Right renal pelvis (tissue), 4 donors: ENCODE measurements at places on chromosomes 13 and 19.

DNA sequence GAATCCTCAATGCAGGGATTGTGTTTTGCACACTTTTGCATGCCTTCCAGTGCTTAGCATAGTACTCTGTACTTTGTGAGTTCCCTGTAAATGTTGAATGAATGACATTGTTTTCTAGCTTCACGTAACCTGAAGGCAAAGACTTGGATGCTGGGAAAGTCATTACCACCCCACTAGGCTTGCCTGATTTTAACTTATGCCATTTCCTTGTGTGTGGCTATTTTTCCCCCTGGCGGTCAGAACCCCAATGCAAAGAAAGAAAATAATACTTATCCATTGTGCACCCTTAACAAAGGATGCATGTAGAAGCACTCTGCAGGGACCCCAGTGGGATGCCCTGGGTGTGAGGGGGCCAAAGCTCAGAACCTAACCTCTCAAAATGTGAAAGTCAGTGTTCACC is 1.2 kb upstream of the ENOX1 start:
- no peak for DNase-seq

DNA sequence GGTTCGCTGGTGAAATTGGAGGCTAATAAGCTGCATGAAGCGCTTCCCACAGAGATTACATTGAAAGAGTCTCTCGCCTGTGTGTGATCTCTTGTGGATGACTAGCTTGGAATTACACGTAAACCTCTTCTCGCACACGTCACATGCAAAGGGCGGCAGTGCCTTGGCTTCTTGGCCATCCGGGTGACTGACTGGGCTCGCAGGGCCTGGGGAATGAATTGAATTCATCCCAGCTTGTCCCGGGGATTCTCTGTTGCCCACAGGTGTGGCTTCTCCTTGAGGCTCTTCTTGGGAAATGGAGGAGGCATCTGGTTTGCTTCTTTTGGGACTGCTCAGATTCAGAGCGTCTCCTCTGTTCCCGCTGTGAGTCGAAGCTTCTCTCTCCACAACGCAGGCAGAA is 19.8 kb downstream of the ZSCAN5C start:
- DNase-seq, result no peak

DNA sequence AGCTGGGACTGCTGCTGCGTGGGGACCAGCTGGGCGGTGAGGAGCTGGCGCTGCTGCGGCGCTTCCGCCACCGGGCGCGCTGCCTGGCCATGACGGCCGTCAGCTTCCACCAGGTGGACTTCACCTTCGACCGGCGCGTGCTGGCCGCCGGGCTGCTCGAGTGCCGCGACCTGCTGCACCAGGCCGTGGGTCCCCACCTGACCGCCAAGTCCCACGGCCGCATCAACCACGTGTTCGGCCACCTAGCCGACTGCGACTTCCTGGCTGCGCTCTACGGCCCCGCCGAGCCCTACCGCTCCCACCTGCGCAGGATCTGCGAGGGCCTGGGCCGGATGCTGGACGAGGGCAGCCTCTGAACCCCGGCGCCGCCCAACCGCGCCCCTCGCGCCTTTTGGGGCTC is 12.8 kb downstream of the TNFAIP8L1 start:
- no peak for DNase-seq

- no peak for DNase-seq
Observed at GRCh38 chr19:45115809-45116615, 23.0 kb downstream of the PPP1R37 start.

DNA sequence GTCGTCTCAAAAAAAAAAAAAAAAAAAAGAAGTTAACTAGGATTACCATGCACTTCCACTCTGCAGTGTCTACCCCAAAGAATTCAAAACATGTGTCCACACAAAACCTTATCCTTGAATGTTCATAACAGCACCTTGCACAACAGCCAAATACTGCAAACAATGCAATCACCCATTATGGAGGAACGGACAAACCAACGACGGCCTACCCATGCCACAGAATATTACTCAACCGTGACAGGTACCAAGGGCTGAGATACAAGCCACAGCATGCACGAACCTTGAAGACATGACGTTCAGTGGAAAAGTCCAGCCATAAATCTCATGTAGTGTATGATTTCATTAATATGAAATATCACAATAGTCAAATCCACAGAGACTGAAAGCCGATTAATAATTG is 3.0 kb upstream of the SHISA7 start:
- DNase-seq, result no peak

- DNase-seq, result no peak
Observed at GRCh38 chr19:13011653-13012389, 16.5 kb downstream of the NFIX start.

GRCh38 chr19:29712744-29713516 is 2.1 kb downstream of the C19orf12 start:
- no peak for DNase-seq

- no peak for DNase-seq
Observed at GRCh38 chr13:34681405-34681955, 260.6 kb upstream of the NBEA start.

- DNase-seq, result peak; percentile 83
Observed at GRCh38 chr19:11797491-11797890, 832 bp upstream of the ZNF491 start.

GRCh38 chr13:66348745-66349690 is 881.1 kb downstream of the PCDH9 start:
- no peak for DNase-seq

- no peak for DNase-seq
Observed at GRCh38 chr13:44131069-44131614, 242.5 kb upstream of the SERP2 start.

DNA sequence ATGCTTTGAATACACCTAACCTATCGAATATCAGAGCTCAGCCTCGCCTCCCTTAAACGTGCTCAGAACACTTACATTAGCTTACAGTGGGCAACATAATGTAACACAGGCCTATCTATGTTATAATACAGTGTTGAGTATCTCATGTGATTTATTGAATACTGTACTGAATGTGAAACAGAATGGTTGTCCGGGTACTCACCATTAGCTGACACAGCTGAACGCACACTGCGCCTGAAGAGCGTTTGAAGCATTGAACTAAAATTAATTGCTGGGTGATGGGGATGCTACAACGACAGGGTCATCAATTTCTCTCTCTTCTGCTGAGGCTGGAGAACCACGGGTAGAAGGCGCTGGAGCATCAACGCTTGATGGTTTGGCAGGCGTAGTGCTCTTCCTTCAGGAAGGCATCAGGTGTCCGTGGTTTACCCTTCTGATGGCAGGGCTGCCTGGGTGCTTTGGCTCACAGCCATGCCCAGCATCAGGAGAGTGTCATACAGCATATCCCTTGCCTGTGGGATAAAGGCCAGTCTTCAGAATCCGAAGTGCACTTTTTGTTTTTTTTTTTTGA is 46.9 kb upstream of the UBE2L5 start:
- no peak for DNase-seq

- DNase-seq, result no peak
Observed at GRCh38 chr19:718991-719512, 10.3 kb downstream of the PALM start.

DNA sequence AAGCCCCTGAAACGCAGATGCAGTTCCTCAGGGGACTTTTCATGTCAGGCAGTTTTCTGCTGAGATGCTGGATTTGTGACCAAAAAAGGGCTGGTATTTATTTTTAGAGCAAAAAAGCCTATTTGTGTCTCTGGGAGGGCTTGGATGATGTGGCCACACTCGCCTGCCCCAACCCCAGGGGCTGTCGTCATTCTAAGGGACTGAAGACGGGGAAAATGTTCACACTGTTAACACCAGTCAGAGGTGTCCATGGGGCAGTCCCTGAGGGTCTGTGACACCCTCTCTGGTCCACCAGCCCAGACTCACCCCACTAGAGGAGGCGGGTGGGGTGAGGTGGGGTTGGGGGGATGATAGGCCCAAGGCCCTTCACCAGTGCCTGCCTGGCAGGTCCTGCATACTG is 15.9 kb upstream of the EPHX3 start:
- DNase-seq, result no peak

DNA sequence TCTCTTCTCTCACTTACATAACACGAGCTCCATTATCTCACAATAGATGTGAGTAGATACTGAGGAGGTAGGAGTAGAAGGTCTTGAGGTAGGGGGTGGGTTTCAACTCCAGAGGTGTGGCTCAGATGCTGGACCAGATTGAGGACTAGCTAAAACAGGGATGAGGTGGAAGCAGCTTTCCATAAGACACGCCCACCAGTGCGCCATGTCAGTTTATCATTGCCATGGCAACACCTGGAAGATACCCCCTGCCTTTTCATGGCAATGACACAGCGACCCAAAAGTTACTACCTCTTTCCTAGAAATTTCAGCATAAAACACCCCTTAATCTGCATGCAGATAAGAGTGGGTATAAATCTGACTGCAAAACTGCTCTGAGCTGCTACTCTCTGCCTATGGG is 44.1 kb downstream of the KCTD15 start:
- DNase-seq, result no peak

- no peak for DNase-seq
Observed at GRCh38 chr19:43532571-43532961, 422 bp upstream of the ZNF575 start.

DNA sequence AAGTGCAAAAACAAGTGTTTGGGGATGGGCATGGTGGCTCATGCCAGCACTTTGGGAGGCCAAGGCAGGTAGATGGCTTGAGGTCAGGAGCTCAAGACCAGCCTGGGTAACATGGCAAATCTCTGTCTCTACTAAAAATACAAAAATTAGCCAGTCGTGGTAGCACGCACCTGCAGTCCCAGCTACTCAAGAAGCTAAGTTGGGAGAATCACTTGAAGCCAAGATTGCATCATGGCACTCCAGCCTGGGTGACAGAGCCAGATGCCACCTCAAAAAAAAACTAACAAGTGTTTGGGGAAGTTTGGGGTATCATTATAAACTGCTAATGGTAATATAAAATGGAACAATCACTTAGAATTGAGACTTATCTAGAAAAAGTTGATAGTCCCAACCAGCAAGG is 24.6 kb downstream of the XPO4 start:
- DNase-seq, result no peak

DNA sequence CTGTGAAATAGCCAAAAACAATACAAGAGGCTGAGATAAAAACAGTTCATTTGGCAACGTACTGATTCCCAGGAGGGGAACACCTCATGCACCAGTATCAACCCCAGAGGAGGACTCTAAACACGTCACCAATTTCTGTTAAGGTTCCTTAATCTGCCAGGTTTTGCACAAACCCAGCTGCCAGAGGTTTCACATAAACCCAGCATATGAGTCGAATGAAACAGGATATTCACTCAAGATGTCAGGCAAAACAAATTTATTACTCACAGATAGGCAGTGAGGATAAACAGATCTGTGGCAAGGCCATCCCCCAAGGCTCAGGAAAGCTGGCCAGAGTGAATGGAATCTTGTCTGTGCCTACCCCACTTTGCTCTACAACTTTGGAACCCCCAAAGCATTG is 210.9 kb downstream of the GPC5 start:
- peak; percentile 22 for DNase-seq

DNA sequence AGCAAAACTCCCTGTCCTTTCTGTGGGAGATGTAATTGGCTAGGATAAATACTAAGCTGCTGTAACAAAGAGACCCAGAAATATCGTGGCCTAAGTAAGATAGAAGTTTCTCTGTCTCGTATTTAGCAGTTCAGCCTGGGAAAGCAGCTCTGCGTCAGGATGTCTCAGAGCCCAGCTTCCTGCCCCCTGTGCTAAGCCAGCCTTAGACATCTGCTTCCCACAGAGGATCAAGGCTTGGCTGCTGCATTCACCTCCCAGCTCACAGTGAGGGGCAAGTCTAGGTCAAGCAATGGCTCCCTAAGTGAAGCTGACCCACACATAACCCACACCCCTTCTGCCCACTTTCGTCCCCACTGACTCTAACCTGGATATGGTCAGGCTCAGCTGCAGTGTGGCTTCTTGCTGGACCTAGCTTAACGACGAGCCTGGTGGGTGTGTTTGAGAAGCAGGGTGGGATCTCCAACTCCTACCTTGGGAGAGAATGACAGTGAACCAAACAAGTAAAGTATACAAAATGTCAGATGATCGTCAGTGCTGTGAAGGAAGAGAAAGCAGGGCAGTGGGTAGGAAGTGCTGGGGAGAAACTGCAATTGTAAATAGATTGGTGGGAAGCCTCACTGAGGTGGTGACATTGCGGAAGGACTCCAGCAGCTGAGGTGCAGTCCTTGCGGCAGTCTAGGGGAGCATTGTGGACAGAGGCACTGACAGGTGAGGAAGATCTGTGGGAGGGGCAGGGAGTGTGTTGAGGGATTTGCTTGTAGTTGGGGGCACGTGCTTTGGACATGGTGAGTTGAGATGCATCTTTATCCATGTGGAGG is 82.9 kb downstream of the TNFRSF19 start:
- no peak for DNase-seq

DNA sequence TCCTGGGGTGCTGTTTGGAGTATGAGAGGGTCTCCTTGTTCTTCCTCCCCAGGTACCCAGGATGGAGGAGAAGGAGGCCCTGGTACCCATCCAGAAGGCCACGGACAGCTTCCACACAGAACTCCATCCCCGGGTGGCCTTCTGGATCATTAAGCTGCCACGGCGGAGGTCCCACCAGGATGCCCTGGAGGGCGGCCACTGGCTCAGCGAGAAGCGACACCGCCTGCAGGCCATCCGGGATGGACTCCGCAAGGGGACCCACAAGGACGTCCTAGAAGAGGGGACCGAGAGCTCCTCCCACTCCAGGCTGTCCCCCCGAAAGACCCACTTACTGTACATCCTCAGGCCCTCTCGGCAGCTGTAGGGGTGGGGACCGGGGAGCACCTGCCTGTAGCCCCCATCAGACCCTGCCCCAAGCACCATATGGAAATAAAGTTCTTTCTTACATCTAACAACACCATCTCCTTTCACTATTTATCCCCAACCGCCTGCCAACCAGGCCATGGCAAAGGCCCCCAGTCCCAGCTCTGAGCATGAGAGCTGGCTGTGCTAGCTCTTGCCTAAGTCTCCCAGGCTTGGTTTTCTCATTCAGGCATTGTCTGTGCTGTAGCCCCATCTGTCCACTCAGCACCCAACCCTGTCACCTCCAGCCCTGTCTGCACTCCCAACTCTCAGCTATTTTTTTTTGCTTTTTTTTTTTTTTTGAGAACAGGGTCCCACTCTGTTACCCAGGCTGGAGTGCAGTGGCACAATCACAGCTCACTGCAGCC is 11.2 kb downstream of the DKKL1 start:
- no peak for DNase-seq

GRCh38 chr13:39273953-39274738 is 235.9 kb downstream of the NHLRC3 start:
- DNase-seq, result no peak

GRCh38 chr13:37476874-37477273 is 121.7 kb downstream of the POSTN start:
- no peak for DNase-seq

- DNase-seq, result no peak
Observed at GRCh38 chr19:13195678-13196077, 45.5 kb downstream of the IER2 start.
